Hindlimb muscle (tissue), 1 donor: ENCODE measurements at places on chromosomes 1 and 21. TPM values are rescaled to one million over a fixed set of nuclear protein-coding genes. Genes with fewer than 3 reads are reported as not detected.

DNA sequence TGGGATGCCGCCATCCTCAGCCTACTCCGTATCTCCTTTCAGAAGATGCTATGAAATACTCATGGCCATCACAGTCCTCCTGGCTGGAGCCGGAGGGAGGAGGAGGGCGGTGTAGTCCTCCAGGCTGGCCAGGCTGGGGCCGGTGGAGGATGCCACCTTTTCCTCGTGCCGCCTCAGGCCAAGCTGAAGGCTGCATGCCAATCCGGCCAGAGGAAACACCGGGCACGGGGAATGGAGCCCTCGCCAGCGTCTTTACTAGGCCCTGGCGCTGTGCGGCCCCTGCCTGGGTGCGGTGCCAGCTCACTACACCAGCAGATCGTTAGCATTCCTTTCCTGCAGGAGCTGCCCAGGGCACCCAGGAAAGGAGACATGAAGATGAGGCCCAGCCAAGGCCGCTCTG lies 70.1 kb downstream of the CASZ1 start:
- DNase-seq = no peak

DNA sequence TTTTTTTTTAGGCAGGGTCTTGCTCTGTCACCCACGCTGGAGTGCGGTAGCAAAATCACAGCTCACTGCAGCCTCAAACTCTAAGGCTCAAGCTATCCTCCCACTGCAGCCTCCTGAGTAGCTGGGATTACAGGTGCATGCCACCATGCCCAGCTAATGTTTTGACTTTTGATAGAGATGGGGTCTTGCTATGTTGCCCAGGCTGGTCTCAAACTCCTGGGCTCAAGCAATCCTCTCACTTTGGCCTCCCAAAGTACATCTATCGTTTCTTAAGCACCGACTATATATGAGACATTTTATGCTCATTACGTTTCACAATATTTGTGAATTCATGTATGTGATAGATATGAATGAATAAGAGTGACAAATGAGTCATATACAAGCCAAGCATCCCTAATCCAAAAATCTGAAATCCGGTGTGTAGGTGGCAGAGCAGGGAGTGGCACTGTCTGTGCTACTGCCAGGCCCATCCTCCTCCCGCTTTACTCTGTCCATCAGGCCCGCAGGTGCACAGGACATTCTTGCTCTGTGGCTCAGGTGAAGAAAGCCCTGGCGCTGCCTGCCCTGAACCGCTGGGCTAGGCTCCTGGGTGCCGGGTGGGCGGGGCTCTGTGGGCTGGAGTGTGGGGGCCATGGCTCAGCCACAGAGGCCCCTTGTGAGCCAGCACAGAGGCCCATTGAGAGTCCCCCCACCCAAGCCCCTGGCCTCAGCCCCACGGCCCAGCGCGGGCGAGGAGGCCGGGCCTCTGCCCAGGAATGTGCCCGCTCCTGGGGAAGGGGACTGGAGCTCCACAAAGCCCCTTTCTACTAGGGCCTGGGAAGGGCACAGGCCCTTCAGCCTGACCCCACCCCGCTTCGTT lies 45.3 kb downstream of the HSPG2 start:
- DNase-seq = no peak

GRCh38 chr1:69673321-69673720 lies 105.6 kb downstream of the LRRC7 start:
- no peak for DNase-seq

GRCh38 chr1:34163792-34164731 lies 968 bp downstream of the CSMD2 start:
- DNase-seq = no peak

- DNase-seq = no peak
Observed at GRCh38 chr1:162285149-162285561, 91.5 kb downstream of the SPATA46 start.

GRCh38 chr1:20847611-20848080 lies 60.5 kb upstream of the HP1BP3 start:
- no peak for DNase-seq

DNA sequence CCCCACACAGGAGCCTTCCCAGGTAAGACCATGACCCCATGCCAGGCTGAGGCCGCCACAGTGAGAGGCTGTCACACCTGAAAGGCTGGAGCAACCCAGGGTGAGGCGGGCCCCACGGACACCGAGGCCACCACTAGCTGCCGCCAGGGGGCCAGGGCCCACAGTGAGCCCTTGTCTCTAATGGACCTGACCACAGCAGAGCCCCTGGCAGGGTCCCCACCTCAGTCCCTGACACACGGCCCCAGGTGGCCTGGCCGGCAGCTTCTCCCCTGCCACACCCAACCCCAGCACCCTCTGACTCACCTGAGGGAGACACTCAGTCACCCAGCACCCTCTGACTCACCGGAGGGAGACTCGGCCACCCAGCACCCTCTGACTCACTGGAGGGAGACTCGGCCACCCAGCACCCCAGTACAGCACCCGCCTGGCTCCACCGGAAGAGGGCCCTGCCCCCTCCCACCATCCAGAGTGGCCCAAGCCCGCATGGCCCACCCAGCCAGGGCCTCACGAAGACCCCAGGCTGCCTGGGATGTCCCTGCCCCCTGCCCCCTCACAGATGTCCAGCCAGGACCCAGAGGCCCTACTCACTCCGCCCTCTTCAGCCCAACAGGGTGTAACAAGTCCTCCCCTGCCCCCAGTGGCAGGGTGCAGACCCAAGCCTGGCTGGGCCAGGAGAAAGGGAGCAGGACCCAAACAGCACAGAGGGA lies 4.4 kb downstream of the DVL1 start:
- no peak for DNase-seq

- DNase-seq = peak; percentile 46
Observed at GRCh38 chr21:33230545-33231324, 997 bp downstream of the IFNAR2 start.

GRCh38 chr1:209962388-209962787 lies 24.4 kb downstream of the SYT14 start:
- no peak for DNase-seq

- no peak for DNase-seq
Observed at GRCh38 chr1:82813386-82813785, 1012.7 kb downstream of the ADGRL2 start.

- DNase-seq = peak; percentile 15
Observed at GRCh38 chr1:40980453-40981121, 1.1 kb downstream of the CTPS1 start.

GRCh38 chr1:152699746-152700145 lies 1.6 kb downstream of the LCE2A start:
- no peak for DNase-seq

DNA sequence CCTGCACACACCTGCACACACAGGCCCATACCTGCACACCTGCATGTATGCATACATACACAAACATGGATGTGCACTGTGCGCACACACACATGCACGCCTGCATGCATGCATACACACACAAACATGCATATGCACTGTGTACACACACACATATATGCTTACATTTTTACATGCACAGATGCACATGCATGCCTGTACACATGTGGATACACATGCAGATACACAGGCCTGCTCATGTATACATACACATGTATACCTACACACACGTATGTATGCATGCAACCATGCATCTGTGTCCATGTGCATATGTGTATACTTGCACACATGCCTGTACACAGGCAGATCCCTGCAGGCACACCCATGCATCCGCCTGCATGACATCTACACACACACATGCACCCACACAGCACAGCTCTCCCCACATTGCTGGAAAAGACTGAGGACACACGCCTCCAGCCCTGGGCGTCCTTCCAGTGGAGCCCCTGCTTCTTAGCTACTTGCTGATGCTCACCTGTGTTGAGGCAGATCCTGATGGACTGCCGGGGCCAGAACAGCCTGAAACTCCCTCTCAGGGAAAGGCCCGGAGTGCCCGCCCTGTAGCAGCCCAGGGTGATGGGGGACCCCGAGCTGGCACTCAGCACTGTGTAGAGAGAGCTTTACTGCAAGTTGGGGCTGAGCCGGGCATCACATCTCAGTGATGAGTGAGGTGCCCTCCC lies 28.6 kb downstream of the KRTAP10-1 start:
- no peak for DNase-seq

- DNase-seq = no peak
Observed at GRCh38 chr1:211320980-211321379, 5.7 kb upstream of the TRAF5 start.

DNA sequence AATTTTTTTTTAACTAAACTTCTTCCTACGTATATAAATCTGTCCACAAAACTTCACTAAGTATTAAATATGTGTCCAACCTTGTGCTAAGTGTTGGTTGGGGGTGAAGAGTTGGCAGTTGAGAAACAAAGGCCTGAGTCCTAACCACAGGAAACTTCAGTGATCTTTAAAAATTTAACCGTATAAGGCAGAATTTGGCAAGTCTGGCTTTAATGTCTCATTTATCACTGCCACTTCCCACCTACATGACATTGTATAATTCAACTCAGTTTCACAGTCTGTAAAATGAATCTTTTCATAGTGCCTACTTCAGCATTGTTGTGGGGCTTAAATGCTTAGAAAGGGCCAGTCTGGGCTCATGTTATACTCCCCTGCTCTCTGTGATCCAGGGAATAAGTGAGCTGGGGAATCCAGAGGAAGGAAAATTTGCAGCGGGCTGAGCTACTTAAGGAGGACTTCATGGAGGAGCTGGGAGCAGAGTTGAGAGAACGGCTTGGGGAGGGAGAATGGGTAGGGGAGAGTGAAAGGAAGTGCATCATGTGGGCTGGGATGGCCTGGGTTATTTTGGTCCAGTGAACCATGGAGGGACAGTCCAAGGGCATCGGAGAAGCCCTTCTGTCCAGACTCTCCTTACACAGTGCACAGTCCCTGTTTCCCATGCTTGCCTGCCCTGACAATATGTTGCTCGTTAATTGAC lies 14.5 kb downstream of the IFNAR2 start:
- DNase-seq = no peak

DNA sequence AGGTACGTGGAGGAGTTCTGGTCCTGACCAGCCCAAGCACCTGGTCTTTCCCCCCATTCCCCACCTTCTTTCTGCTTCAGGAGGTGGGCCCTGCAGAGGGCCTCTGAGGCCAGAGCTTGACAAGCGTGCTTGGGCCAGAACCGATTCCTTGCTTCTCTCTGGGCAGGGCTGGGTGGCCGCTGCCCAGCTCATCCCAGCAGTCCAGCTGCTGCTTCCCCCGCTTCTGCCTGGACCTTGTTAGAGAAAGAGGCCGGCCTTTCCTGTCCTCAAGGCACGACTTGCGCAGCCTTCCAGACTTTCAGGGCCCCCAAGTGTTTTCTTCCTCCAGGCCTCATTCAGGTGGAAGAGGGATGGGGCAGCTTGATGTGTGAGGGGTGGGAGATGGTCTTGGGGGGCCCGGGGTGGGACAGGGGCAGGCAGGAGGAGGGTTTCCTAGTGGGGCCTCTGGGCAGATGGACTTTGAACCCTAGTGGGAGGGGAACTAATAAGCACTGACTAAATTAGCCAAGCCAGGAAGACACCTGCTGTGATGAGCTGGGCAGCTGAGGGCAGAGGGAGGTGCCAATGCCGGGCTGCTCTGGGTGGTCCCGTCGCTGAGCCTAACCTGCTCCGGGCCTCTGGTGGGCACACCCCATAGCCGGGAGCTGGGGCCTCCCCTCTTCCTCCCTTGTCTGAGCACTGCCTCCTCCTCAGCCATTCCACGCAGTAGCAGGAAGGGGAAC lies 36.5 kb downstream of the ARHGEF10L start:
- DNase-seq = no peak

DNA sequence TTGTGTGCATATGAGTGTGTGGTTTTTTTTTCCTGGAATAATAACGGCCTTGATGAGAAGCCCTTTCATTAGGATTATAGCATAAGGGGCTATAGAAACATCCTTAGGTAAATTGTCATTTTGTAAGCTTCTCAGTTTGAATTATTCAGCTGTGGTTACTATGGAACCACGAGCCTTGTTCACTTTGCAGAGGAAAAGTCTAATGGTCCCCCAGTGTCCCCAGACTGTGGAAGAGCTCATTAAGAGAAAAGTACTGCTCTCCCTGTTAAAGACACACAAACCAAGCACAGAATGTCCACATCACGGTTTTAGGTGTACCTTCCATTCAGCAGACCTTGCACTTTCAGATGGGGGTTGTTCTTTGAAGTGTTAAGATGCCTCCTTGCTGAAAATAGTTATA lies 199.3 kb upstream of the DEPDC1 start:
- DNase-seq = no peak

GRCh38 chr1:109488201-109488600 lies 4.5 kb downstream of the ATXN7L2 start:
- no peak for DNase-seq

DNA sequence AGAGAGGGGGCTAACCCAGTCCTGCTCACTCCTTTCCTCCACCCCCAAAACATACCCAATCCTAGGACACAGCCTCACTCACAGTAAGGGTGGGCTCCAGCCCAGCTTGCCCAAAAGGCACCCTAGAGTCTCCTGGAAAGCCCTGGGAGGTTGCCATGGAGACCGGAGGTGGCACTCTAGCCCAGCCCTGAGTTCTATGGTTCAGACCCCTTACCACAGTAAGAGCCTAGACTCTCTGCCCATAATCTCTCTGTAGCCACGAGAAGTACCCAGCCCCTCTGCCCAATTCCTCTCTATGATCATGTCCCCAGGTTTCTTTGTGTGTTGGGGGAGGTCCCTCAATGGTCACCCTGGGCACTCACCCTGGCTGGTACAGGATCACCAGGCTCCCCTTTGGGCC lies 14.4 kb downstream of the COL16A1 start:
- no peak for DNase-seq

DNA sequence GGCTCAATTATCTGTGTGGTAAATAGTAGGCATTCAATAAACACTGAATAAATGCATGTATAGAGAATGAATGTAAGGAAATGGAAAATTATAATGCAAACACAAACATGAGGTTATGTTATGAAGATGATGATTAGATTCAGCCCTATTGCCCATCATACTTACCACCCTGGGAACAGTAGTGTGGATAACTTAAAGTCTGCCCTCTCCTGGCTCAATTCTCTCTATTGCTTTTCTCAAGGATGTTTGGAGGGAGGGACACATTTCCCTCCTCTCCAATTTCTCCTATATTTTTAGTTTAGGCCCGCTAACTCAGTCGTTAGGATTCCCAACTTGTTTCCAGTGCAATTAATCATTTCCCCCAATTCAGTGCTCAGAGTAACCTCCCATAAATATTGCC lies 101.5 kb upstream of the TNR start:
- DNase-seq = no peak

GRCh38 chr1:65939636-65940035 lies 146.9 kb downstream of the PDE4B start:
- DNase-seq = no peak

- DNase-seq = peak; percentile 84
Observed at GRCh38 chr1:36150296-36151133, 1.2 kb upstream of the TRAPPC3 start.

- DNase-seq = no peak
Observed at GRCh38 chr1:25650289-25650576, 33.6 kb downstream of the MAN1C1 start.

GRCh38 chr1:23624440-23624839 lies 65.1 kb upstream of the ID3 start:
- no peak for DNase-seq

Gene OLFML2B
- 85.0 TPM for polyA plus RNA-seq

Gene IVL
- polyA plus RNA-seq = 0.36 TPM

Gene AGO4
- 14.9 TPM for polyA plus RNA-seq

Gene CTSK
- 44.8 TPM for polyA plus RNA-seq

Gene PLD5
- polyA plus RNA-seq = 1.4 TPM

Gene CRYBG2
- polyA plus RNA-seq = 0.40 TPM

Gene MYCL
- polyA plus RNA-seq = 2.6 TPM

Gene ATAD3C
- polyA plus RNA-seq = 0.90 TPM

Gene TFAP2E
- 0.96 TPM for polyA plus RNA-seq

Gene LAMC2
- 2.6 TPM for polyA plus RNA-seq

Gene CYP4Z1
- 0.15 TPM for polyA plus RNA-seq
